ENCODE measurements at places on chromosomes 4 and X.
A peak's percentile ranks its signal among the peaks of the same experiment; 100 is the strongest.

- no peak for DNase-seq
These were observed 173.2 kb upstream of the TBL1X start for GRCh38 chrX:9291629-9292028.

DNA sequence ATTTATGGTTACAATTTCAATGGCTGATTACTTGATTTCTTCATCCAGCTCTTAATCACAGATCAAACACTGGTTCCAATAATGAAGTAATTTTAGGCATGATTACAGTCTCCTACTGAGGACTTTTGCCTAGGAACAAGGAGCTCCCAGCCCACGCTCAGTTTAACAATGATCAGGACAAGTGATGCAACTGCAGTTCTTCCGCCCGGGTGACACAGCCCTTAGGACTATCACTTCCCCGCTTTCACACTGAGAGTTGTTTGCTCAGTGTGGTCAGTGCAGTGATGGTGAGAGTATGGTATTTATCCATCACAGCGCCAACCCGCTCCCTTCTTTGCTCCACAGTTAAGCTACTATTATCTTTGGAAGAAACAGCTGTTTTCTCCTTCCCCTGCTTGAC, 203.2 kb upstream of the MBNL3 start:
- no peak for DNase-seq

DNA sequence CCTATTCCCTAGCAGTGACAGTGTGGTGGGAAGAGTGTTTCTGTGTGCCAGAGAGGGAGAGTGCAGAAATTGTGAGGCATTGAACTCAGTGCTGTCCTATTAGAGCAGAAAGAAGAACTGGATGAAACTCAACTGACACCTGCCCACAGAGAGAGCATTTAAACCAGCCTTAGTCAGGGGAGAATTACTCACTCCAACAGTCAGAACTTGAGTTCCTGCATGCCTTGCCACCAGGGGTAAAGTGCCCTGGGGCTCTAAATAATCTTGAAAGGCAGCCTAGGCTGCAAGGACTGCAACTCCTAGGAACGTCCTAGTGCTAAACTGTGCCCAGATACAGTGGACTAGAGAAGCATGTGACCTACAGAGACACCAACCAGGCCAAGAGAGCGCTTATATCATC, 12.8 kb downstream of the CYSLTR1 start:
- no peak for DNase-seq

GRCh38 chr4:163662768-163663167, 168.3 kb downstream of the TMA16 start:
- DNase-seq, result no peak

DNA sequence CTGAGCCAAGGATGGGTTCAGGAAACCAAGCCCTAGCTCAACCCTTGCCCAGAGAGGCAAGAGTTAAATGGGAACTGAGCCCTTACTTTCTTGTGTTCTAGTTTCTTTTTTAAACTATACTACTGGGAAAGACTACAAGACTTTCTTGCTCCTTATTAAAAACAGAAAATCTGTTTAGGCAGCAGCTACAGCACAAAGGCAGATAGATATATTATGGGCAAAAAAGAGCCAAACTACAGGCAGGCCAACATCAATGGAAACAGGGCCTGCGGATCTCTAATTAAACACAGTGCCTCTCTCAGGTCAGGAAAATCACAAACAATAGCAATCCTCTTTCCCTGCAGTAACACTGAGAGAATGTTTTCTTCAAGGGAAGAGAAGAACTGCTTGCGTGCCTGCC, 226.0 kb downstream of the LDB2 start:
- DNase-seq, result no peak

DNA sequence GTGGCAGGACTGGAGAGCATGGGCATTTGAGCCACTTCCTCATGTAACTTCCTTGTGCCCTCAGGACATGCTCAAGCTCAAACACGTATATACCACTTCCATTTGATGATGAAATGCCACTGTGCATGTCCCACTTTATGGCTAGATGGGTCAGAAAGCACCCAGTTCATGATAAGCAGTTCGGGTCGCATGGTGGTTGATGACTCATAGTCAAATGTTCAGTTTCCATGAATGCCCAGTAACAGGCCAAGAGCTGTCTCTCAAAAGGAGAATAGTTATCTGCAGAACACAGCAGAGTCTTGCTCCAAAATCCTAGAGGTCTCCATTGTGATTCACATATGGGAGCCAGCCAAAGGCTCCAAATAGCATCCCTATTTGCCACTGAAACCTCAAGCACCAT, 48.9 kb upstream of the SPIN3 start:
- DNase-seq, result no peak

GRCh38 chr4:20544645-20545044, 155.6 kb upstream of the PACRGL start:
- no peak for DNase-seq

GRCh38 chr4:87304745-87305432, 17.8 kb downstream of the HSD17B13 start:
- no peak for DNase-seq

GRCh38 chrX:131063613-131064012, 5.5 kb downstream of the ARHGAP36 start:
- no peak for DNase-seq

GRCh38 chr4:1683261-1683735, 815 bp downstream of the FAM53A start:
- DNase-seq, result peak; percentile 64

- no peak for DNase-seq
These were observed 63.0 kb upstream of the FAM9A start for GRCh38 chrX:8864161-8864560.
